Psoas muscle (tissue), 8 donors: ENCODE measurements at places on chromosomes 1 and 21.

DNA sequence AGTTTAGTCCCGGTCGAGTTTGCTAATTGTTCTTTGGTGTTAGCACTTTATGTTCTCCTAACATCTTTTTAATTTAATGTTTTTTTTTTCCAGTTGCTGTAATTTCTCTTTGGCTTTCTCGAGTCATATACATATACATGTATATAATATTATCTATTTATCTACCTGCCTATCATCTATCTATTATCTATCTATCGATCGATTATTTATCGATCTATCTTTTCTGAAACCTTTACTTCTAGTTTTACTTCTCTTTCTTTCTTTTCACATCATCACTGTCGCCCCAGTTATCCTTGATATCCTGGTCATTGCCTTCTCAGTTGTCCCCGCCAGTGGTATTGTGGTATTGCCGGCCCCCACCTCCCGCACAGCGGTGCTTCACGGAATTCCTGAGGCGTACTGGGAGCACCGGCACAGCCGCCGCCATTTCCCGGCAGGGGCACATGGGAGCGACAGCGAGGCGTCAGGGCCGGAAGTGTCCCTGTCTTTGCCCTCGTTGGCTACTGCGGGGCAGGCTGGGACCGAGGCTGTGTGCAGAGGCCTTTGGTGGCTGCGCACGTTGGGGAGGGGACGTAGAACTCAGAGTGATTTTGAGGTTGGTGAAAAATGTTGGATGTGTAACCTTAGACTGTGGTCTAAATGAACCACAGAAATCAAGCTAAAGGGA lies 101.1 kb downstream of the NUF2 start:
- no peak for DNase-seq

GRCh38 chr21:38649120-38649519 lies 150.8 kb upstream of the ERG start:
- no peak for DNase-seq

DNA sequence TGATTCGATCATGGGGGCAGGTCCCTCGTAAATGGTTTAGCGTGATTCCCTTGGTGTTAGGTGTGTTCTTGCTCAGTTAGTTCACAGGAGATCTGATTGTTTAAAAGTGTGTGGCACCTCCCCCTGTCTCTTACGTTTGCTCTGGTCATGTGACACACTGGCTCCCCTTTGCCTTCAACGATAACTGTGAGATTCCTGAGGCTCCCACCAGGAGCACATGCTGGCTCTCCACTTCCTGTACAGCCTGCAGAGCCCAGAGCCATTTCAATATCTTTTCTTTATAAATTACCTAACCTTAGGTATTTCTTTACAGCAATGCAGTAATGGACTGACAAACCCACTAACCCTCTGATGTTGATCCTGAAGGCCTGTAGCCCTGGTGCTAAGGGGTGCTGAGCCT lies 141.9 kb downstream of the FCRL5 start:
- no peak for DNase-seq

- no peak for DNase-seq
Observed at GRCh38 chr1:200107004-200107470, 79.5 kb downstream of the NR5A2 start.

DNA sequence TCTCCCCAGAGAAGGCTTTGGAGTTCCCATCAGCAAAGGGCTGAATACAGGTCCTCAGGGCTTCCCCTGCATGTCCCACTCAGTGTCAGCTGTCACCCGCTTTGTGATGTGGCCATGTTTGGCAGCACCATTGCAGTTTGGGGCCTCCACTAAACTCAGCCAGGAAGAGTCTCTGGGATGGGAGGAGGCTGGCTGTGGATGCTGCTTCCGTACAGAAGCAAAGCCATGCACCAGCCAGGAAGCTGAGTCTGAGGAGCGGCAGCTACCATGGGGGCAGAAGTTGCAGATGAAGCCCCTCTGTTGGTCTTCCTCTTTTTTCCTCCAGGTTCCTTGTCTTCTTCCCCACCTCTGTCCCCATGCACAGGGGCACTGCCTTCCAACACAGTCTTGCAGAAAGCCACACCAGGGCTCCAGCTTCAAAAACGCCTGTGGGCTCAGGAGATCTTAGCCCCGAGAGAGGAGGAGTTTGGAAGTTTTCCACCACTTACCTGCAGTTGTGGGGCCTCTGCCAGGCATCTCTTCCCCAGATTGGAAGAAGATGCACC lies 416.8 kb downstream of the NPHP4 start:
- DNase-seq = no peak

GRCh38 chr1:29478151-29478791 lies 241.9 kb downstream of the PTPRU start:
- no peak for DNase-seq

GRCh38 chr1:53299233-53299632 lies 28.6 kb downstream of the LRP8 start:
- no peak for DNase-seq

DNA sequence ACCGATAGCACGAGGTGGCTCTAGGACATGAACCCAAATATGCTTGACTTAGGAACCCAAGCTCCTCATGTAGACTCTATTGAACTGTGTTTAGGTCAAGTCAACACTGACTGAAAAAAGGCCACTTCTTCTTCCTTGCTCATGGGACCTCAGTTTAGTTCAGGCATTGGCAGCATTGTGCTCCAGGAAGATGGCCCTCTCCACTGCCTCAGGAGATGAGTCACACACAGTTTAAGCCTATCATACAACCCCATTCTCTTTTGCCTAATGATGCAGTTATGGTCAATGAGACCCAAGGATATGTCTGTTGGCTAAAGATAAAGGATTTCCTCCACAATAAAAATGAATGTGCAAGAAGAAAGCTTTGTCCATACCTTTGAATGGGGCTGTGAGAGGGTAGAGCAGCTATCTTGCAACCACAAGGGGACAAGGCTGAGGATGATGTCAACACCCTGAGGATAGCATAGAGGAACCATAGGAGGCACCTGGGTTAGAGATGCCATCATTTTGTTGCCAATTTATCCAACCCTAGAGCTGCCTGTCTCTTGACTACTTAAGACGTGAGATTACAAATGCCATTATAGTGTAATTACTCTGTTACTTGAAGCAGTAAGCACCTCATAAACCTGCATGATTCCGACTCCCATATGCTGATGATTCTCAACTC lies 3.0 kb upstream of the TRIM63 start:
- no peak for DNase-seq

GRCh38 chr21:38476385-38476784 lies 21.9 kb downstream of the ERG start:
- DNase-seq = no peak
